ENCODE measurements at places on chromosomes 11 and 22.

DNA sequence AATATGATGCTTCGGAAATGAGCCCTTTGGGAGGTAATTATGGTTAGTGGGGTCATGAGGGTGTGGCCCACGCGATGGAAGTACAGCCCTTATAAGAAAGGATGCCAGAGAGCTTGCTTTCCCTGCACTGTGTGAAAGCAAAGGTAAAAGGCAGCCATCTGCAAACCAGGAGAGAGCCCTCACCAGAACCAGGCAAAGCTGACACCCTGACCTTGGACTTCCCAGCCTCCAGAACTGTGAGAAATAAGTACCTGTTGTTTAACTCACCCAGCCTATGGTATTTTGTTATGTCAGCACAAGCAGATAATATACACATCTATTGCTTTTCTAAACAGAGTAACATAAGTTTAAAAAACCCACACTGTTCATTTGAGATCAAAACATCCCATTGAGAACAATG is 50.7 kb downstream of the SYN3 start:
- no peak for DNase-seq

GRCh38 chr11:60878245-60879101 is 11.1 kb downstream of the ZP1 start:
- DNase-seq = no peak

GRCh38 chr11:117909611-117910382 is 19.4 kb downstream of the TMPRSS13 start:
- DNase-seq = no peak

DNA sequence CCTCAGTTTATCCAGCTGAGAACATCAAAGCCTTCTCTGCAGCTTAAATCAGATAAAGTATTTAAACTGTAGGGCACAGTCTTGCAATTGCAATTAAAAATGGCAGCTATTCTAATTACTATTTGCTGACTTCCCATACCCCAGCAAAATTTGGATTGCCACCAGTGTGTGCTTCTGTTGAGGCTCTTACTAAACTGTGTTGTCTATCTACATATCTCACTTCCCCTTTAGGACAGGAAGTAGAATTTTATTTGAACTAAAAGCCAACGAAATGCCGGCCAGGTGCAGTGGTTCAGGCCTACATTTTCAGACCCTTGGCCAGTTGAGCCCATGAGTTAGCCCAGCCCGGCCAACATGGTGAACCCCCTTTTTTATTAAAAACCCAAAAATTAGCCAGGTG is 7.1 kb downstream of the SAA4 start:
- DNase-seq = no peak

GRCh38 chr11:50379484-50379883 is 346.8 kb downstream of the OR4C45 start:
- DNase-seq = no peak

- no peak for DNase-seq
Observed at GRCh38 chr11:133659538-133660201, 127.4 kb upstream of the OPCML start.

DNA sequence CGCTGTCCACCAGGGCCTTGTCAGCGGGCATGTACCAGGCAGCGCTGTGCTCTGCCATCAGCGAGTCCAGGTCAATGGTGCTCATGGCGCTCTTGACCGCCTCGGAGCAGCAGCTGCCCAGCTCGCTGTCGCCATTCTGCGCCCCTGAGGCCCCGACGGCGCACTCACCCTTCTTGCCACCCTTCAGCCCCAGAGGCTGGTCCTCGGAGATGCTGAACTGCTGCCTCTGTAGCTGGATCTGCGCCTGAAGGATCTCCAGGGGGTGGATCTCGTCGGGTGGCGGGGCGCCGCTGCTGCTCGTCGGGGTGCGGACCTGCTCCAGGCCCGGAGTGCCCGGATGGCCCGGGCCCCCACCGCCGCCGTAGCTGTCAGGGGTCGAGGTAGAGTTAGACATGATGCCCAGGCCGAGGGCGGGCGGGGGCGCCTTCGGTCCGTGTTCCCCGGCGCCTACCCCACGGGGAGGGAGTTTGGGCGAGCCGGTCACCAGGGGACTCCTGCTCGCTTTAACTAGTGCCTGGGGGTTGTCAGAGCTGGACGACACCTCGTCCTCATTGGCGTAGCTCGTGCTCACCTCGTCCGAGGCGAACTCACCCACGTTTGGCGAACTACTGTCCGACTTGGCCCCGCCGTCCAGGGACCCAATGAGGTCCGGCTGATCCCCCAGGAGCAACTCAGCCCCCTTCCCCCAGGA is 4.6 kb downstream of the MN1 start:
- no peak for DNase-seq

DNA sequence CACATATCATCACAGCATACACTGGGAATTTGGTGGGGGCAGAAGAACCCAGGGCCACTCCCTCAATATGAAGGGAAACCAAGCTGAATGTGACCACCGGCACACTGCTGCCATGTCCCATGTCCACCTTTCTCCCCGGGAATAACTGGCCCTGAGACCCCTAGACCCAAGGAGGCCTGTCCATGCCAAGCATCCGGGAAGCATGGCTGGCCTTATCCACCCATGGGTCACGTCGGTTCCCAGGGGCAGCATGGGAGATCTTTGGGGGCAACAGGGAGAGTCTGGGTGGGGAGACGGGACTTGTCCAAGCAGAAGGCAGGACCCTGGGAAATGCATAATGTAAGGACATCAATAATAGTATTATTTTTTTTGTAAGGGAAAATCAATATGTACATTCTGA is 10.4 kb upstream of the MIEF1 start:
- DNase-seq = no peak
